ENCODE measurements at places on chromosomes 16 and 17. TPM values are rescaled to one million over a fixed set of nuclear protein-coding genes. Genes with fewer than 3 reads are reported as not detected.

GRCh38 chr17:40532520-40533253, 31.3 kb upstream of the TNS4 start:
- peaks cover 40% of the 10 kb centered on the region for H3K4me1 ChIP-seq
- no peaks in the 10 kb centered on the region for H3K36me3 ChIP-seq
- H3K27ac ChIP-seq = peak overlapping the region; percentile 68
- no peak overlapping the region for H3K4me3 ChIP-seq

GRCh38 chr17:27105636-27106035, 188.3 kb upstream of the WSB1 start:
- H3K36me3 ChIP-seq = no peaks in the 10 kb centered on the region
- no peak overlapping the region for H3K4me3 ChIP-seq
- DNase-seq = no peak
- H3K27me3 ChIP-seq = no peaks in the 10 kb centered on the region

DNA sequence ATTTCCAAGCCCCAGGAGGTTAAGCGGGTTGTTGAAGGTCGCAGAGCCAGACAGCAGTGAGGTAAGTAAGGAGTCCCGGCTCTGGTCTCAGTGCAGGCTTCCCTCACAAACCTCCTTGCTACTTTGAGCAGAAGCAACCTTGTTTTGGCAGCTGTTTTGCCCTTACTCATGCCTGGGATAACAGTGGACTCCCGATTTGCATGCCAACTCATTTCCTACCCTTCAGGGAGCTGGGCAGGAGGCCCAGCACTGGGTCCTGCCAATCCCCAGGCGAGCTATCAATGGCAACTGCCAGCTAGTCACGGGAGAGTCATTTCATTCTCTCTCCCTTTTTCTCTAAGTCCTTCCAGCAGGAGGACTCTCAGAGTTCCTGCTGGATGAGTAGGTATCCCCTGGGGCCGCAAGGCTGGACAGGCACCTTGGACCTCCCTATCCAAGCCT, 72.0 kb upstream of the KSR1 start:
- peak; percentile 24 for DNase-seq
- H3K27ac ChIP-seq = no peak overlapping the region
- peaks cover 21% of the 10 kb centered on the region for H3K4me1 ChIP-seq
- H3K27me3 ChIP-seq = peaks cover 5% of the 10 kb centered on the region

DNA sequence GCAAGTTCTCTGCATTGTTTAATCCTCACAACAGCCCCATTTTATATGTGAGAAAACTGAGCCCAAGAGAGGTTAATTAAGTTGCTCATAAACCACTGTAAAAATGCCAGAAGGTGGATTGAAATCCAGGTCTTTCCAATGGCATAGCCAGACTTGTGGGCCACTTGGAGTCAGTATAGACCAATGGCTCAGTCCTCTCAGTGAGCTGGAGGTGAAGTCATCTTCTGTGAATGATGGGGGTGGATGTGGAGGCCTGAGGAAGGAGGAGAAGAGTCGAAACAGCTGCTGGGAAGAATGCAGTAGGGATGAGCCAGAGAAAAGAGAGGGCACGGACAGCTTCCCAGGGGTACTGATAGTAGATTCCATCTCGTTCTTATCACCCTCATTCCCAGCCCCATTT, 213.4 kb downstream of the SOX9 start:
- H3K27ac ChIP-seq = no peak overlapping the region
- DNase-seq = no peak
- no peaks in the 10 kb centered on the region for H3K36me3 ChIP-seq
- no peak overlapping the region for H3K4me3 ChIP-seq
- H3K27me3 ChIP-seq = no peaks in the 10 kb centered on the region

GRCh38 chr16:7550096-7550495, 217.5 kb downstream of the RBFOX1 start:
- no peaks in the 10 kb centered on the region for H3K4me1 ChIP-seq
- H3K27me3 ChIP-seq = no peaks in the 10 kb centered on the region
- H3K4me3 ChIP-seq = no peak overlapping the region
- H3K27ac ChIP-seq = no peak overlapping the region
- H3K36me3 ChIP-seq = no peaks in the 10 kb centered on the region
- DNase-seq = no peak

DNA sequence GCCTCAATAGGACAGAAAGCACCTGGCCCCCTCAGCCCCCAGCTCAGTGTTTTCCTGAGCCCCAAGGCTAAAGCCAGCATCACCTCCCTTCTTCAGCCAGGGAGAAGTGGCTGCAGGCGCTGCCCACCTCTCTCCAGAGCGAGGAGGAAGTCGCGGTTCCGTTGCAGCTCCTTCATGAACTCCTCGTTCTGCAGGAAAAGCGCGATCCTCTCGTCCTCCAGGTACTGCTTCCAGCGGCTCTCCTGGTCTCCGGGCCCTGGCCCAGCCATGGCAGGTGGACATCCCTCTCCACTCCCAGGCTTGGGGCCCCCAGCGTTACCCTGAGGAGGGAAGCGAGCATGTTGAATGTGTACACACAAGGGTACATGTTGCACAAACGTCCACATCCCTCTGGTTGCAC, 22.7 kb upstream of the MRPS23 start:
- no peak overlapping the region for H3K4me3 ChIP-seq
- H3K27me3 ChIP-seq = no peaks in the 10 kb centered on the region
- H3K4me1 ChIP-seq = peaks cover 48% of the 10 kb centered on the region
- no peak for DNase-seq
- H3K27ac ChIP-seq = peak overlapping the region; percentile 87

DNA sequence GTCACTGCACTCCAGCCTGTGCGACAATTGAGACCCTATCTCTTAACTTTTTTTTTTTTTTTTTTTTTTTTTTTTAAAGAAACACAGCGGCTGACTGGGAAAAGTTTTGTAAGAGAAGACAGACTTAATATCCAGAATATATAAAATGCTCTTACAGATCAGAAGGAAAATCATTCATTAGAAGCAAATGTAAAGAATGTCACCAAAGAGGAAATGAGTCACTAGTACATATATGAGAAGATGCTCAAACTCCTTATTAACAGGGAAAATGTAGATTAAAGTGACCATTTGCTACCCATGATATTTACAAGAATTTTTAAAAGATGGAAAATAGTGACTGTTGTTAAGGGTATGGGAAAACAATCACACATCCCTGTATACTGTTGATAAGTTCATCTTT, 48.9 kb downstream of the RABEP1 start:
- peaks cover 13% of the 10 kb centered on the region for H3K36me3 ChIP-seq
- H3K4me3 ChIP-seq = no peak overlapping the region
- no peaks in the 10 kb centered on the region for H3K27me3 ChIP-seq

- no peak overlapping the region for H3K4me3 ChIP-seq
- peaks cover 15% of the 10 kb centered on the region for H3K4me1 ChIP-seq
- no peaks in the 10 kb centered on the region for H3K27me3 ChIP-seq
- H3K27ac ChIP-seq = no peak overlapping the region
Measured at GRCh38 chr16:57127836-57128235, 35.5 kb downstream of the CPNE2 start.

GRCh38 chr16:57743458-57743857, 7.9 kb downstream of the KATNB1 start:
- H3K4me3 ChIP-seq = no peak overlapping the region
- H3K36me3 ChIP-seq = no peaks in the 10 kb centered on the region
- H3K27ac ChIP-seq = no peak overlapping the region
- no peaks in the 10 kb centered on the region for H3K27me3 ChIP-seq
- H3K4me1 ChIP-seq = no peaks in the 10 kb centered on the region

DNA sequence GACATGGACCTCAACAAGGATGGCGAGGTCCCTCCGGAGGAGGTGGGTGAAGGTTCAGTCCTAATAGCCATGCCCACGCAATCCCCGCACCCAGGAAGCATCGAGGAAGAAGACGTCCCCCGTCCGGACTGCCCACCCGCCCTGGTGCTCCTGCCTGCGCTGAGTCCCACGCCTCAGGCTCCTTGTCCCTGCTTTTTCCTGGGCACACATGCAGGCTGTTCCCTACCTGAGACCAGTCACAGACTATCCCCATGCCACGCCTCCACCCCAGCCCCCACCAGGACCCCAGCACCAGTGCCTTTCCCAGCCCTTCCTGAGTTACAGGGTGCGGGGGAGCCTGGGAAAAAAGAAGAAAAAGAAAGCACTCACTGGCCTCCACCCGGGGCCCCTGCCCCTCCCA, 9.0 kb downstream of the FKBP10 start:
- H3K27me3 ChIP-seq = no peaks in the 10 kb centered on the region
- H3K27ac ChIP-seq = no peak overlapping the region
- no peaks in the 10 kb centered on the region for H3K36me3 ChIP-seq
- DNase-seq = no peak
- no peaks in the 10 kb centered on the region for H3K4me1 ChIP-seq

The KRTAP1-5 gene
- not detected for total RNA-seq

The SECTM1 gene
- 127 TPM for total RNA-seq

The TERB1 gene
- 0.32 TPM for total RNA-seq

The FOXC2 gene
- not detected for total RNA-seq

The SMIM5 gene
- total RNA-seq = 31.3 TPM
